ENCODE measurements at places on chromosomes 4 and X. TPM values are rescaled to one million over a fixed set of nuclear protein-coding genes. Genes with fewer than 3 reads are reported as not detected.

GRCh38 chrX:9037296-9037695, 3.4 kb upstream of the FAM9B start:
- no peaks in the 10 kb centered on the region for H3K27me3 ChIP-seq
- no peak overlapping the region for H3K27ac ChIP-seq
- H3K36me3 ChIP-seq: no peaks in the 10 kb centered on the region
- no peak for DNase-seq
- no peaks in the 10 kb centered on the region for H3K4me1 ChIP-seq

GRCh38 chrX:38857736-38858523, 56.7 kb downstream of the MID1IP1 start:
- no peak for DNase-seq
- no peak overlapping the region for H3K27ac ChIP-seq
- H3K36me3 ChIP-seq: no peaks in the 10 kb centered on the region
- no peaks in the 10 kb centered on the region for H3K27me3 ChIP-seq
- H3K4me3 ChIP-seq: no peak overlapping the region

DNA sequence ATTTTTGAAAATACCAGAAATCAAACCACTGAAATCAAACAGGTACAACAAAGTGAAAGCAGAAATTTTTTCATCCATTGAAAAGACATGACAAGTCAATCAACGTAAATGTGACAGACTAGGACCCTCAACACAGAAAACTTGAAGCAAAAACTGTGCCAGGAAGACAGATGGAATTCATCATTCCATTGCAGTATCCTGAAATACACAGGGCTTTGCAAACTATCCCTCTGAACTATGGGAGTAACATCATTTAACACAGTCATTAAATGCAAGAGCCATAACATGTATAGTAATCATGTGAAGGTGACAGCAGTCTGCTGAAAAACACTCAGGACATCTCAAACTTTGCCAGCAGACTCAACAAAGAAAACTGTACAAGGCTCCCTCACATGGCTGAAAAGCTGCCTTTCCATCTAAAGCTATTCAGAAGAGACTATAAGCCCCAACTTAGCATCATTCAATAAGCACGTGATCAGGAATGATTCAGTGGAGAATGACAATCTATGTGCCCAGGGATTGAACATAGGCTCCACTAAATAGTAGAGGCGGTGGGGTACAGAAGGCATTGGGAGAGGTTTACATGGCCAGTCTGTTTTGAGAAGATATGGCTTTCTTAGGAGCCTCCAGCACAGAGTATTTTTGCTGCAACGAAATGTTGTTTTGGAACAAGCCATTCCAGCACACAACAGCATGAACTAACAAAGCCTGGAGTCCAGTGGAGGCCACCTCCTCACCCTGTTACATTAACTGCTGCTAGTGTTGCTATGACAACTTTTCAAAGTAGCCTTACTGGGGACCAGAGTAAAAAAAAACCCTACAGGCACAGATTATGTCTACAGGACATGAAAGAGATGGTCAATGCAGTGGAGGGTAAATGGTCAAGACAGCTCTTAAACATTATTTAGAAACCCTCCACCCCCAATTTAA, 274.5 kb upstream of the NOCT start:
- H3K4me1 ChIP-seq: no peaks in the 10 kb centered on the region
- H3K27ac ChIP-seq: no peak overlapping the region
- no peak for DNase-seq
- H3K36me3 ChIP-seq: no peaks in the 10 kb centered on the region
- H3K4me3 ChIP-seq: no peak overlapping the region

FGFBP1 gene
- total RNA-seq: not detected

GRCh38 chr4:121073004-121073435, 685 bp upstream of the NDNF start:
- DNase-seq: no peak
- H3K36me3 ChIP-seq: peaks cover 5% of the 10 kb centered on the region
- H3K4me1 ChIP-seq: peaks cover 19% of the 10 kb centered on the region

GRCh38 chr4:55032179-55032578, 93.2 kb downstream of the KDR start:
- H3K36me3 ChIP-seq: no peaks in the 10 kb centered on the region
- peaks cover 19% of the 10 kb centered on the region for H3K27me3 ChIP-seq
- H3K27ac ChIP-seq: no peak overlapping the region
- H3K4me3 ChIP-seq: no peak overlapping the region
- H3K4me1 ChIP-seq: no peaks in the 10 kb centered on the region
- DNase-seq: no peak

ADH7 gene
- not detected for total RNA-seq

QRFPR gene
- total RNA-seq: not detected

- no peak overlapping the region for H3K27ac ChIP-seq
- H3K27me3 ChIP-seq: no peaks in the 10 kb centered on the region
- no peak overlapping the region for H3K4me3 ChIP-seq
Observed at GRCh38 chrX:154329294-154329693, 33.7 kb downstream of the TKTL1 start.

GRCh38 chr4:54746218-54746617, 88.5 kb downstream of the KIT start:
- no peaks in the 10 kb centered on the region for H3K36me3 ChIP-seq
- no peaks in the 10 kb centered on the region for H3K27me3 ChIP-seq
- no peaks in the 10 kb centered on the region for H3K4me1 ChIP-seq
- no peak for DNase-seq
- no peak overlapping the region for H3K27ac ChIP-seq

DNA sequence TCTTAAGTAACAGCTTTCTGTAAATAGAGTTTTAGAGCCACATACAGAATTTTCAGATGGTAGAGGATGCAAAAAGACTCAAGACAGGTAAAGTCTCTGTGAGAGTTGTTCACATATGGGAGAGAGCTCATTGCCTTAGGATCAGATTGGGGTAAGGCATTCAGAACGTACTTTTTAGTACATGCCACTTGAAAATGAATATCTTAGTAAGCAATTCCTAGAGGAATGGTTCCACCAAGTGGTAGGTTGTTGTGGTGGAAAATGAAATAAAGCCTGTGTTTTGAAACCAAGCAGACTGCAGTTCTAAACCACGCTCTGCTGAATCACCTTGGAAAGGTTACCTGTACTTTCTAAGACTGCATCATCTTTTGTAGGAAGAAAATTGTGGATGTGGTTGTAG, 547.0 kb upstream of the LCORL start:
- H3K27me3 ChIP-seq: peaks cover 12% of the 10 kb centered on the region
- H3K4me1 ChIP-seq: peaks cover 2% of the 10 kb centered on the region
- no peak overlapping the region for H3K4me3 ChIP-seq
- no peak overlapping the region for H3K27ac ChIP-seq

- no peaks in the 10 kb centered on the region for H3K36me3 ChIP-seq
- no peaks in the 10 kb centered on the region for H3K27me3 ChIP-seq
- no peak for DNase-seq
- H3K27ac ChIP-seq: no peak overlapping the region
- no peak overlapping the region for H3K4me3 ChIP-seq
Observed at GRCh38 chrX:8273451-8273895, 102.4 kb upstream of the VCX2 start.

Data from T-helper 17 cell (primary cell).